Activated T-cell treated with anti-CD3 and anti-CD28 coated beads for 24 hours (primary cell): ENCODE measurements at places on chromosomes 2 and 18.

- DNase-seq: no peak
Measured at GRCh38 chr2:235235977-235236767, 257.7 kb upstream of the AGAP1 start.

GRCh38 chr2:188609321-188610049, 317.8 kb downstream of the GULP1 start:
- no peak for DNase-seq

- no peak for DNase-seq
Measured at GRCh38 chr2:120947982-120948661, 212.5 kb downstream of the GLI2 start.

DNA sequence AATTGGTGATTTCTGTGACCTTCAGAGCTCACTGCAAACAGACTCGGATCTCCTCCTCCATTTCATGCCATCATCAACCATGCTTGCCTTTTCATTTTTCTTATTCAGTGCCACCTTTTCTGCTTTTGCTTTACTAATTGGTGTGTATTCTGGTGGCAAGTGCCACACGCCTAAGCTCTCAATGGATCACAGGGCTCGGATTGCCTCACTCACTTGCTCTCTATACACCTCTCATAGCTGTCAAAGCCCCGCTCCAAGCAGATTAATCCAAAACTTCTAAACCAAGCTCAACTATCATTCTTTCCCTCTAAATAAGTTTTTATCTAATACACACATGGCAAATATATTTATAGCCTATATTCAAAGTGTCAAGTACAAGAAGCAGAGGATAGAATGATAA, 86.4 kb downstream of the PLEKHM3 start:
- DNase-seq: no peak

GRCh38 chr2:36359067-36359466, 3.5 kb downstream of the CRIM1 start:
- DNase-seq: no peak

GRCh38 chr2:146278881-146279280, 1565.9 kb upstream of the ACVR2A start:
- DNase-seq: no peak

DNA sequence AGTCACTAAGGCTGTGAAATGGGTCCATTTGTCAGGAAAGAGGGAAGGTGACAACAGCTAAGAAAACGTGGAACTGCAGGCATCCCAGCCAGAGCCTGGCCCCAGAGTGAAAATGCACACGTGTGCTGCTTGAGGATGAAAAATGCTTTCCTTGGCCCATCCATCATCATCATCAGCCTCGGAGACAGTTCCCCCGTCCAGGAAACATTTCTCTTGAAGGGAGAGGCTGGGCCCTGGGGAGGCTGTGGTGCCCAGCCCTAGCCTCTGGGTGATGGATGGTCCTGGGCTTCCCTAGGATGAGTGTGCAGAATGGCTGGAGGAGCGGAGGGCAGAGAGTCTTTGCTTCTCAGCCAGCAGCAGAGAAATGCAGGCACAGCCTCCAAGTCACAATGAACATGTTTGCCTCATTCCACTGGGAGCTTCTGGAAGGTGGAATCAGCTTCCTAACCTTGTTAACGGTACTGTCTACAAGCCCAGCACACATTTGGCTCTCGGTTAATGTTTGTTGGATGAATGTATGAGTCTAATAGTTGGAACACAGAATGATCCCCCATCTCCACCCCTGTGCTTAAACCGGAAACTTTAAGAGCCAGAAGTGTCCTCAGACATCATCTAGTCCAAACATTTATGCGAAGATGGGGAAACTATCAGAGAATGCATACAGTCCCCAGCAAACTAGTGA, 164.0 kb downstream of the RDH14 start:
- no peak for DNase-seq

GRCh38 chr2:42792583-42793333, at the start of gene HAAO:
HAAO (minus strand) TSS chr2:42792583; CDS start chr2:42792536, 47 bp downstream.
- DNase-seq: no peak

- no peak for DNase-seq
Measured at GRCh38 chr2:43157506-43158246, 68.7 kb downstream of the ZFP36L2 start.

GRCh38 chr18:8260827-8261226, 348.4 kb upstream of the RAB12 start:
- DNase-seq: no peak

DNA sequence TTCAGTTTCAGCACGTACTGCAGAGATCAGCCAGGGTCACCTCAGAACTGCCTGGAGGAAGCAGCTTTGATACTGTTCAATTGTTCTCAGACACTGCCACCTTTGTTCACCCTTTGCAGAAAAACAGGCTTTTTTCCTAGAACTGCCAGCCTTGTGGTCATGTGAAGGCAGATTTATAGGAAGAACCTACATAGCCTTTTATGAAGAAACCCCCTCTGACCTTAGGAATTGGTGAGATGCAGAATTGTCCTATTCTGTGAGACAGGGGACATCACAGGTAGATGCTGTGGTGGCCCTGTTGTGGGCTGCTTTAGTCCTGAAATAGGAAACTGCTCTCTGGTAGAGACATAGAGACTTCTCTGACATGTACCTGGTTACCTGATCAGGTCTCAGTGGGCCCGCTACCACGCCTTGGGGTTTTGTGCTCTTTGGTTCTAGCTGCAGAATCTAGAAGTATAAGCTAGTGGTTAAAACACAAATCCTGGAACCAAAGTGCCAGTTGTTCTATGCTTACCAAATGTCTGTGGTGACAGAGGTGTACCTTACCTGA, 206.6 kb downstream of the AGPS start:
- DNase-seq: no peak
